ENCODE measurements at places on chromosomes 2 and 18.

- no peak for DNase-seq
These were observed 140.0 kb upstream of the PKDCC start for GRCh38 chr2:41907771-41908207.

- DNase-seq = no peak
These were observed 174.9 kb downstream of the SOX11 start for GRCh38 chr2:5867056-5867455.

DNA sequence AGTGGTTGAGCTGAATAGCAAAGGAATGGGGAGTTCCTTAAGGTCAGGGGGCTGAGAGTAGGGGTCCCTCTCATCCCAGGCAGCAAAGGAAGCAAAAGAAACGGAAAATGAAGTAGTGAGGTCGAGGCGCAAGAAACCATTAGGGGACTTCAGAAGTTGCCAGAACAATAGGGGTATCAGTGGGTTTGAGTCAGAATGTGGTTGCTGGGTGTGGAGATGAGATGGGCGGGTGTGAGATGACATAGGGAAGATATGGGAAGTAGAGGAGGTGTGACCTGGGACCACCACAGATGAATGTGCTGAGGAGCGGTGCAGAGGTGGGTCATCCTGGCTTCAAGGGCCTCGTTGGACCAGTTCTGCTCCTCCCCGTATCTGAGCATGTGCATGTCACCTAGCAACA, 13.1 kb upstream of the VAPA start:
- no peak for DNase-seq

DNA sequence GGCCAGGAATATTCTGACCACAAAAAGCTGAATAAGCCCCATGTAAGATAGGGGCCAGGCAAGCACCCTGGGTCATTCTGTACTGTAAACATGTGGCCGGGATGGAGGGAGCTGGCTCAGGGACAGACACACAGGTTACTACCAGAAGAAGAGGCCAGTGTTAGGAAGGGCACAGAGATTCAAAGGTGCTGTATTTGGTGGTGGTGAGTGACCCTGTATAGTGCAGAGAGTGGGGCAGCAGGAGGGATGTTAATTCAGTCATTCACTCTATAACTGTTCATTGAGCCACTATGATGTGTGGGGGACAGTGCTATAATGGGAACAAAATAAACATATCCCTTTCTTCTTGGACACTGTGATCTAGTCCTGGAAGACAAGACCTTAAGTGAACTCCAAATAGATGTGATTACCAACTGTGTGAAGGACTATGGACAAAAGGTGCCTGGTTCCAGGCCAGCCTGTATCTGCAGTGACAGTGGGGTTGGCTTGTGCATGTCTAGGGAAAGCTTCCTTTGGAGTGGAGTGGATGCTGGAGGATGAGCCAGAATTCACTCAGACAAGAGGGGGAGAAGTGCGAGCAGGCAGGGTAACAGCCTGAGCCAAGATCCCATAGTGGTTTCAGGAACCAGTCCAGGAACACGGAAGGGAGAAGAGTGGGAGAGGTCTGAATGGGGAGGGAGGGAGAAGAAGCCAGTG, 8.3 kb downstream of the MOCOS start:
- DNase-seq = no peak

GRCh38 chr2:201887773-201888425, 81.6 kb downstream of the CDK15 start:
- DNase-seq = no peak

DNA sequence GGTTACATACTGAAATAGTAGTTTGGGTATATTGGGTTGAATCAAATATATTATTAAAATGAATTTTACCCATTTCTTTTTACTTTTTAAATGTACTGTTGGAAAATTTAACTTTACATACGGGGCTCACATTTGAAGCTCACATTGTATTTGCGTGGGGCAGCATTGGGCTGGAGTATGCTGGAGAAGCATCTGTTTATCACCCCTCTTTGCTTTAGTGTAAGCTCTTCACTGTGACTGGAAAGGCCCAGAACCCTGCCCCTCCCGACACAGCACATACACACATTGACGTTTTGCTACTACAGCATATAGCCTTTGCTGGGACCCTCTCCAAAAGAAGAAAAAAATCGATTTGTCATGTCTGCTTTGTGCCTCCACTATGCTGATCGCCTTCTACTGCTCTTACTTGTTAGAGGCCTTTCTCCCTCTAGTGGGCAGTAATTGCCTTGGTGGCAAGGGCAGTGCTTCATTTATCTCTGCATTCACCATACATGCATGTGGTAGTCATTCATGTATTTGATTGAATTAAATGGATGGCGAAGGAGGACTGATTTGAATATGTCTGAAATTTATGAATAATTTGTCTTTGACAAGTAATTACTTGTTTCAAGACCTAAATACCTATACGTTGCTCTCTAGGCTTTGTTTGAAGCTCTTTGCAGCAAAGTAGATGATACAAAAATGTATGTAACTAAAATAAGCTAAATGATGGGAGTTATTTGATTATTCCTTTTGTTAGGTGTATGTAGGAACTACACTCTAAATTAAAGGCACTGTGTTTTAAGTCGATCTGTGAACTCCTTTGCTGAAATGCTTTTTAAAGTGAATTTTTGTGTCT, 37.4 kb downstream of the VAPA start:
- no peak for DNase-seq

GRCh38 chr2:88210132-88211002, 40.2 kb downstream of the THNSL2 start:
- DNase-seq = no peak

GRCh38 chr2:62180975-62181374, 14.9 kb upstream of the B3GNT2 start:
- DNase-seq = no peak

DNA sequence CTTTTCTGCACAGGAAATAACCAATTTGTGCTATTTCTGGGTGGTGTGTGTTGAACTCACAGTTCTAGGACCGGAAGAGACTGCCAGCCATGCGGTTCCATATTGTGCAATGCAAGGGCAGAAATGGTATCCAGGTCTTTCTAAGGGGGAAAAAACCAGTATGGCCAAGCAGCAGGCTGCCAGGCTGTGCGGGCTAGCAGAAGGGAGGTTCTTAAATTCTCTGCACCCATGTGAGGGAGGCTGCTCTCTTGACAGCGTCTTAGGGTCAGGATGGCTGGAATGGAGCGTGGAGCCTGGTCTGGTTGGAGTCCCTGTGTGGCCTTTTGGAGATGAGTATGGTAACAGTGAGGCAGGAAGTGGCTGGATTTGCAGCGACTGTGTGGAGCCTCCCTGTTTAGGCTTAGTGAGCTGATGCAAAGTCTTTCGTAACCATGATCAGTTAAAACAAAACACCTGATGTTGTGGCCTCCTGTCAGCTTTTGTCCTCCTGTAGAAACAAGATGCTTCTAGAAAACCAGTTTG, 52.6 kb downstream of the NCK2 start:
- DNase-seq = no peak

- DNase-seq = no peak
These were observed 224.6 kb upstream of the LRRTM4 start for GRCh38 chr2:77746780-77747179.

DNA sequence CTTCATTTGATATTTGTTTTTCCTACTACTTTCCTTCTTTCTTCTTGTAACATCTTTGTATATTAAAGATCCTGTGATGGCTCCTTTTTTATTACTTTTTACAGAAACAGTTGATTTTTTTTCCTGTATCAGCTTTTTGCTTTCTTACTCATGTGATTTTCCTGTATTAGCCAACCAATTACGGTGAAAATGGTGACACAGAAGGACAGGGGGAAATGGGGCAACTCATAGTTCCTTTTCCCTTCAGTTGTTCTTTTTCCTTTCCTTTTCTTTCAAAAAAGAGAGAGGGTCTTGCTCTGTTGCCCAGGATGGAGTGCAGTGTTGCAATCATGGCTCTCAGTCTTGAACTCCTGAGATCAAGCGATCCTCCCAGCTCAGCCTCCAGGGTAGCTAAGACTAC, 117.8 kb downstream of the ATL2 start:
- no peak for DNase-seq

DNA sequence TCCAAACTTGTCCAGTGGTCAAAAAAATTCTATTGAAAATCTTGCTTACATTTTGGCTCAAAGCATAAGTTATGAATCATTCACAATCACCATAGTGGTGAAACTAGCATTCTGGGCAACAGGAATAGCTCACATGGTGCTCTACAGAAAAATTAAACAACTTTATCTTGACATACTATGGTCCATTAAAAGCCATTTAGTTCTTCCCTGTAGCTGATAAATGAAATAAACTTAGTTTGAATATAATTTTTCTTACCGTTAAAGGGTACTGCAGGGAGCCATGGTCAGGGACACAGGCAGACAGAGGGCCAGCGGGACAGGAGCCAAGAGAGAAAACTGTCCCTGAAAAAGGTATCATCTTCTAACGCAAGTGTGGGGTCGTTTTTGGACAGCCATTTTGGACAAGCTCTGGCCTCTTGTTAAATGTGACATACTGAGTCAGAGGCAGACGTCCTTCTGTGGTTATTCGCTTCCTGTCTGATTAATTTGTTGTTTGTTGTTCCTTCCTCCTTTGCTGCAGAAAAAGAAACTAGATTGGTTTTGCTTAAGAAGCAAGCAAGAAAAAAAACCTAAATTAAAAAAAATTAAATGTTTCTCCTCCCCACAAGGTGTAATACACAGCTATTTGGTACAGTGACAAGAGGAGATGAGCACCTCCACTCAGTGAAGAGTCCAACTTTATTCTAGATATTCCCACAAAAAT, at the start of gene WIPF1:
Gene WIPF1, minus strand, starts transcription at position 460 of the 703 bp plus-strand sequence. CDS start 12,231 bp downstream, outside the sequence.
- DNase-seq = no peak

DNA sequence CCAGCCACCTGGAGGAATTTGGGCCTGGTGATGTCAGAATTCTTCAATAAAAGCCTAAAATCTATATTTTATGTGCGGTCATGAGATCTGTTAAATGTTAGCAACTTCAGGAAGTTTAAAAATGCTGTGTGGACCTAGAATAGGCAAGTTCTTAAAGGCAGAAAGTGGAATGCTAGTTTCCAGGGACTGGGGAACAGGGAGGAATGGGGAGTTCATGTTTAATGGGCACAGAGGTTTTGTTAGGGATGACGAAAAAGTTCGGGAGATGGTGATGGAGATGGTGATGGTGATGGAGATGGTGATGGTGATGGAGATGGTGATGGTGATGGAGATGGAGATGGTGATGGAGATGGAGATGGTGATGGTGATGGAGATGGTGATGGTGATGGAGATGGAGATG, 9.2 kb downstream of the TYMS start:
- DNase-seq = no peak

DNA sequence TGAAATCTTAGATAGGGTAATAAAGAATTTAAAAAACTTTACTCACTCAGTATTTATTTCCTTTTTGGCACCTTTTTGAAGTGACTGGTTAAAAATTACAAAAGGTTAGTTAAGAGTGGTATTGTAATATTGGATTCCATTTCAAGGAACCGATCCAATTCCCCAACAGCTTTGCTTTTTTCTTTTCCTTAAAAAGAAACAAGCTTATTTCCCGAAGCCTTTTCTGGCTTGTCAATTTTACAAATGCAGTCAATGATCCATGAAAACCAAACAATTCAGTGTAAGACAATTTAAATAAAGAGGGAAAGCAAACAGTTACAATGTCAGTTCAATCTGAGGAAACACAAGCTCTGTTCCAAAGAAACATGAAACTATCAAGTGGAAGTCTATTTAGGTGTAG, 200.2 kb downstream of the RIT2 start:
- DNase-seq = no peak

DNA sequence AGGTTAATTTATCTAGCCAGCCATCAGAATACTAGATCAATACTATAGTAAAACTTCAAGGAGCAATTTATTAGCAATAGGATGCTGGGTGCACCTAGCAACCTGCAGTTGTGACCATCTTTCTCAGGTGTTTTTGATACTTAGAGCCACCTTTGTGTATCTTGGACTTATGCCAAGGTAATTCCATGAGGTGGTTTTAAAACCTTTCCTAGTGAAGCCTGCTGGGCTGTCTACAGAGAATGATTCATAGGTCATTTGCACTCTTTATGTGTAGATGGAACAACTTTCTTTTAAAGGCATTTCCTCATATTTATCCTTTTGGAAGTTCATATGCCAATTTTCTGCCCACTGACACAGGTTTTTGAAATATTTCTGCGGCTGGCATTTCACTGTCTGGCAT, 1030.1 kb upstream of the POU3F3 start:
- no peak for DNase-seq

GRCh38 chr2:21050164-21050563, 6.3 kb upstream of the APOB start:
- DNase-seq = no peak

DNA sequence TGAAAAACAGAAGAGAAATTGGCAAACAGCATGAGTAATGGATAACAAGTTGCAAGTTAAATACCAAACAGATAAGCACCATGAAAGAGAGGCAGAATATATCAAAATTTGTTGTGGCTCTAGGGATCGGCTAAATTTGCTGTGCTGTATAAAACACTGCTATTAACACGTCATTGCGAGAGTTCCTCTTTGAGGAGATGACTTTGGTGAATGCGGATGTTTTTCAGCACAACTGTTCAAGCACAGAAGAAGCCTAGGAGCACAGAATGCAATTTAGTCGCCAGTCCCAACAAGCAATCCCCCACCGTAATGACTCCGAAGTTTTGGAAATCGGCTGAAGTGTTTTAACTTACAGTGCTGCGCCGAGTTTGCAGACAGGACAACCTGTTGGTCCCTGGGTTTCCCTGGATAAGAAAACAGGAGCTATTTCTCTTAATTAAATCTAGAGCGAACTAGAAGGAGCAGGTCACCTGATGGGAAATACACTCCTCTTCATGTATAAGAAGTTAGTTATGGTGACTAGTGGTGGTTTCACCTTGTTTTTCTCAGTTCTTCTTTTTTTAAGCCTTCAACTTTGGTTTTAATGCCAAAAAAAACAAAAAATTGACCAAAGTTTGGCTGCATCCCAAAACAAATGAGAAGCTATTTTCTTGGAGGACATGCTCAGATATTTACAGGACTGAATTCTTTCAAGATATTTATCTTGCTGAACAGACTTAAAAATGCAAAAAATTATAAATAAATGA, 454.1 kb upstream of the SALL3 start:
- DNase-seq = no peak

- no peak for DNase-seq
These were observed 7.2 kb upstream of the PROC start for GRCh38 chr2:127410871-127411652.

- no peak for DNase-seq
These were observed 27.8 kb upstream of the CREB1 start for GRCh38 chr2:207501802-207502576.

DNA sequence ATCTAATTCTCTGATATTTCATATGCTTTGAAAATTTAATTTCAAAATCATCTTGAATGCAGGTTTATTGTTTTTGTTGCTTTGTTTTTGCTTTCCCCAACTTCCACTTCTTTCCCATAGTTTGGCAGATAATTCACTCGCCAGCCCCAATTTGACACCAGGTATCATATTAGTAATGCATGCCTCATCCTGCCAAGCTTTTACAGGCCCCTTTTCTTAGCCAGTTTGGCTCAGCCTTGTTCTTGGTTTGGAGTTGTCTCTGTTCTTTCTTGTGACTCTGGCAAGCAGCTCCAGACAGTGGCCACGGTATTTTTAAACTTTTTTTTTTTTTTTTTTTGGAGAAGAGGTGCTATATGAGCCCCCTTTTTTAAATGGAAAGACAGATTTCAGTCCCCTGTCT, 65.3 kb downstream of the PMS1 start:
- DNase-seq = no peak
